ENCODE measurements at places on chromosomes 11 and 22.

DNA sequence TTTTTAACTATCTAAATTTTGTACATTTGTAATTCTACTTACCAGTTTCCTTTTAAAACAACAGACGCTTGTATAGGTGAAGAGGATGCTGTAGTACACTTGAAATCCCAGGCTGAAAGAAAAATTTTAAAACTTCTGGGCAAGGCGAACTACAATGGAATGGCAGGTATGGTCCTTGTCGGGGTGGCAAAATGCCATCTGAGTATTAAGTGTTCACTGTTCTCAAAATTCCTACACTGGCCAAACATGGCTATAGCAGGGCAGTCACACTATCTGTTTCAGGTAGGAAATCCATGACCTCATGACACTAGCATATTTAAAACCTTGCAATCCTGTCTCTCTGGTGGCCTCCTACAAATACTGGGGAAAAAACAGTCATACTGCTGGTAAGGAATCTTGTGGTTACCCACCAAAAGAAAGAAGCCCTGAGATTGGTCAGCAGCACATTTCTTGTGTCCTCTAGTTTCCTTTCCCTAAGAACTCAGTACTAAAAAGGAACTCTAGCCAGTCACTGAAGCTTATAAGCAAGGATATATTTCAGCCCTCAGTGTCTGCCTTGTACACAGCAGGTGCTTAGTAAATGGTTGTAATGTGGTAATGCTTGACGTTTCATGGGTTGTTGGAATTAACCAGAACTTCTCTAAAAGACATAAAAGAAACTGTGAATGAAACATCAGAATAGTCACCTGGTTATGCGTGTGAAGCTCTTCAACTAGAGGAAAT lies 5.2 kb upstream of the ZC3H12C start:
- no peak for DNase-seq

DNA sequence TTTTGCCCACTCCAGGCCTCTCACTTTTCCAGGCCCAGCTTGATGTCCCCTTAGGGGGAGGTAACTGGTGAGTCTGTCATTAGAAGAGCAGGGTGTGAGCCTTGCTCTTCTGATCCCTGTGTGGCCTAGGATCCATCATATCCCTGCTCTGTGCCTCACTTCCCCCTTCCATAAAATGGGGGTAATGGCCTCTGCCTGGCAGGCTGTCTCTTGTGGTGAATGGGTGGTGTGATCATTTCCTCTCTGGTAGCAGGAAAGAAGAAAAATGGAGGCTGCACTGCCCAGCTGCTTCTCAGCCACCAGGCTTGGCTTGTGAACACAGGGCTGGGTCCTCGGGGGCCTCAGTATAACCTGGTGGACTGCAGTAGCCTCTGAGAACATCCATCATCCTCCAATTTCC lies 5.6 kb downstream of the ARHGEF17 start:
- no peak for DNase-seq

DNA sequence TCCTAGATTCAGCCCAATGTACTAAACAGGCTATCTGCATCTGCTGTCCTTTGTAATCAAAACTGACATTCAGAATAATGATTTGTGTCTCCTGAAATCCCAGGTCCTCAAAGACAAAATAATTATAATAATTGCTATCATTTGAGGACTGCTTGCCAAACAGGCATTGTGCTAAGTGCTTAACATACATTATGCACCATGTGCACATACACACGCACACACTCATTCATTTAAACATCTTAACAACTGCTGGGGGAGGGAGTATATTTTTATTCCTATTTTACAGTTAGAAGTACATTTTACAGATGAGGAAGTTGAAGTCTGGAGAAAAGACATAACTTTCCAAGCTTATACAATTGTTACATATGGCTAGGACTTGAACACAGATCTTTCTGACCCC lies 308.0 kb upstream of the ZC3H12C start:
- no peak for DNase-seq

- no peak for DNase-seq
Observed at GRCh38 chr11:43573873-43574272, 106.7 kb upstream of the HSD17B12 start.

- DNase-seq = no peak
Observed at GRCh38 chr22:43988960-43989359, 33.7 kb downstream of the SAMM50 start.

GRCh38 chr11:4546878-4547277 lies 1.9 kb downstream of the OR52M1 start:
- DNase-seq = no peak

GRCh38 chr11:126660761-126661425 lies 305.4 kb downstream of the ST3GAL4 start:
- no peak for DNase-seq

GRCh38 chr22:31142285-31142684 lies 2.0 kb upstream of the PLA2G3 start:
- DNase-seq = no peak

GRCh38 chr11:44574610-44575287 lies 9.3 kb downstream of the CD82 start:
- DNase-seq = peak; percentile 51

- DNase-seq = peak; percentile 88
Observed at GRCh38 chr22:24951942-24952836, at the start of gene KIAA1671. TSS of gene KIAA1671 (plus strand) at chr22:24952716. CDS start at chr22:25028000, 75,284 bp downstream.

DNA sequence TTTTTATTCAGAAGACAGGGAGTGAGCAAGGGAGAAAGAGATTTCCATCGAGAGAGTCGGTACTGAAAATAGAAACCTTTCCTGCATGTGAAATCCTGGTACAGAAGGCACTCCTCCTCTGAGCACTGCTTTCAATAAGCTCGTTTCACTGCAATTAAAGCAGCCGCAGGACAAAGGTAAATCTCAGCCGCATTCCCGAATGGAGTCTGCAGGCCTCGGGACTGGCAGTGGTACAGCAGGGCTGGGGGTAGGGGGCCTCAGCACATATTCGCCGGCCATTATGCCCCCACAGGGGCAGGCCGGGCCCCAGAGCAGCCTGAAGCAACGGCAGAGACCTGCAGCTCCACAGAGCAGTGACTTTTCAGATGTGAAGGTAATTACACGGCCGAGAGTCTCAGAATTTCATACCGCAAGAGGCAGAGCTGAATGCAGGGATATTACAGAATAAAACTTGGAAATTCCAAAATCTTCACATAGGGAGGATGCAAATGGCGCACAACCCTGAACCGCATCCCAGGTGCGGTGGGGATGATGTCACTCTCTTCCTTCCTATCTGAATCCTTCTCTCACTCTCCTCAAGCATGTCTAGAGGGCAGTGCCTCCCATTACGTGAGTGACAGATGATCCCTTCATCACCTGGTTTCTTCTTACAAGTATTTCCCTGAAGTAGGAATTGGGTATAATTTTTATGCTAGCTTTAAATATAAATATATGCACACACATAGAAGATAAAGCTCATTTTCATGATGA lies 622.1 kb downstream of the OPCML start:
- DNase-seq = no peak

DNA sequence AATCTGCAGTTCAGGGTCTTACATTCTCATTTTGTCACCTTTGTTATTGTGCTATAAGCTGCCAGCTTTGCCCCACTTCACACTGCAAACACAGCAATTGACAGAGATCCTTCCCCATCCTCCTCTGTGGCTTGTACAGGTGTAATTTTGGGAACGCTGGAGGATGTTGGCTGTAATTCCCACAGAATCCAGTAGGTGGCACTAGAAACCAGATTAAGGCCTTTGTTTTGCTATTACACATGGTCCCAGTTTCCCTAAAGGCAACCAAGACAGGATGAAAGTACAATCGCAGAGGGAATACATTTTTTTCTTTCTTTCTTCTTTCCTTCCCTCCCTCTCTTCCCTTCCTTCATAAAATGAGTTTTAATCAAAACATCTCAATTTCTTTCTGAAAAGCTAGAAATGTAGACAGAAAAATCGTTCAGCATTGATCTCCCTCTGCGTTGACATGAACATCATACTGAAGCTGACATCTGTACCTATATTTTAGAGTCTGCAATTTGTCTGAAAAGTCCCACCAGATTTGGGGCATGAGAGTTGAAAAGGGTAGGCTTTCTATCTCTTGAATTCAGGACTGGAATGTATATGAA lies 21.3 kb upstream of the NELL1 start:
- peak; percentile 41 for DNase-seq

DNA sequence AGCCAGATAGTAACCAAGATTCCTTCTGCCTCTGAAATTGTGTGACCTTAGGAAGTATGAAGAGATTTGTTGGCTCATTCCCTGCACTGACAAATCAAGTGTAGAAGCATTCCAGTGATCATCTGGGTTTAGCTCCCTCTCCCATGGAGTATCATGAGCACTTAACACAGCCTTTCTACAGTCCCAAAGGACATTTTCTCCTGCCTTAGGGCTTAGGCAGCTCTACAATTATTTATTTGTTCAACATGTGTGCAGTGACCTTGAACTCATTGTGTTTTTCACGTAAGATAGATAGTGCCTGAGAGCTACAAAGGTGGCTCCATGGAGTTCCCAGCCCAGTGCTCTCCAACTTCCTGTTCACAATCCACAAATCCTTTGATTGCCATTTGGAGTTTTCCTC lies 94.8 kb upstream of the FAT3 start:
- DNase-seq = no peak

DNA sequence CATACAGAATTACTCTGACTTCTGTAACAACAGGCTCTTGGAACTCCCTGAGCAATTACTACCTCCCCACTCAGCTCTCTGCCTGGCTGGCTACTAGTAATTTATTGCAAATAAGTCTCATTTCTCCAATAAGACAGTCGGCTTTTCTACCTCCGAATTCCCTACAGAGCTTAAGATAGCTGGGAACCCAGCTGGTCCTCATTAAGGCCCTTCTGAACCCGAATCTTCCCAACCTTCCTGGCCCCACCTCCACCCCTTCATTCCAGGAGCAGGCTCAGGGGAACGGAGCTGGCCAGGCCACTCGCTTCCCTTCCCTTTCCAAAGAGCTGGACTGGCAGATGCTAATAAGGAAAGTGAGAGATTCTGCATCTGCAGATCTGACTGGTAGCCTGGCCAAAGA lies 21.6 kb downstream of the TMPRSS5 start:
- no peak for DNase-seq

- no peak for DNase-seq
Observed at GRCh38 chr11:34621876-34622275, 983 bp downstream of the EHF start.

GRCh38 chr11:26901162-26901561 lies 92.8 kb upstream of the FIBIN start:
- DNase-seq = no peak

DNA sequence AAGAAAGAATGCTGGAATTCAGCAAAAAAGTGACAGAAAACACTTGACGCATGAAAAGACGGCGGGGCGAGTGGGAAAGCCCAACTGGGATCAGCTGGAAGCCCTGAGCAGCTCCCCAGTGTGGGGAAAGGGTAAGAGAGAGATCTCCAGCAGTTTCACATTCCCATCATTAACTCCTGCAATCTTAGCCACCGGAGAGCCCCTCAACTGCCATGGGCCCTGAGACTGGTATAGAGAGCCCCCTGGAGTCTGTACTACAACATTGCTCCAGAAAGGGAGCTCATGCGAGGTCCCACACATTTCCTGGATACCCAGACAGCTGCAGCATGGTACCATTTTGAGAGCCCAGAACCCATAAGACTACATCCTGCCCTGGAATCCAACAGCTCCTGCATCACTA lies 31.1 kb downstream of the MRGPRX4 start:
- no peak for DNase-seq

DNA sequence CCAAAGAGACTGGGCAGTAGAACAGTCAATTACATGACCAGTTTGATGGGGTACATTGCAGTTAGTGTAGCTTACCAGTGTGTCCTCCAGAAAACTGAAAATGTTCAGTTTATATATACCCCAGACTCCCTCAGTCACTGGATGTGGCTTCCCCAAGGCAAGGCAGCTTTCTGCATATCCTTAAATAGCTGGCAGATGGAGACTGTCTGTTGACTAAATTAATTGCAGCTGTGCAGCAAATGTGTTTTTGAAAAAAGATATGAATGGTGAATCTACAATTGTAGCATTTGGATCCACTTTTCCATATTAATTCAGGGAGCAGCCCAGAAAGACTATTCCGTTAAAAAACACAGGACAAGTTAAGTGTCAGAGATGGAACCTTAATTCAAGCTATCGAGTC lies 565.1 kb upstream of the CCDC179 start:
- no peak for DNase-seq

- DNase-seq = no peak
Observed at GRCh38 chr11:27971171-27971570, 136.8 kb downstream of the KIF18A start.

GRCh38 chr11:105324156-105324555 lies 184.6 kb upstream of the CARD18 start:
- no peak for DNase-seq

DNA sequence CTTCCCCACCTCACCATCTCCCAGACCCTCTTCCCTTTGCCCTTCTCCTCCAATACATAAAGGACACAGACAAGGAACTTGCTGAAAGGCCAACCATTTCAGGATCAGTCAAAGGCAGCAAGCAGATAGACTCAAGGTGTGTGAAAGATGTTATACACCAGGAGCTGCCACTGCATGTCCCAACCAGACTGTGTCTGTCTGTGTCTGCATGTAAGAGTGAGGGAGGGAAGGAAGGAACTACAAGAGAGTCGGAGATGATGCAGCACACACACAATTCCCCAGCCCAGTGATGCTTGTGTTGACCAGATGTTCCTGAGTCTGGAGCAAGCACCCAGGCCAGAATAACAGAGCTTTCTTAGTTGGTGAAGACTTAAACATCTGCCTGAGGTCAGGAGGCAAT lies 58.2 kb downstream of the TIMP3 start:
- DNase-seq = no peak

GRCh38 chr11:72239849-72240460 lies 4.0 kb downstream of the PHOX2A start:
- DNase-seq = no peak

DNA sequence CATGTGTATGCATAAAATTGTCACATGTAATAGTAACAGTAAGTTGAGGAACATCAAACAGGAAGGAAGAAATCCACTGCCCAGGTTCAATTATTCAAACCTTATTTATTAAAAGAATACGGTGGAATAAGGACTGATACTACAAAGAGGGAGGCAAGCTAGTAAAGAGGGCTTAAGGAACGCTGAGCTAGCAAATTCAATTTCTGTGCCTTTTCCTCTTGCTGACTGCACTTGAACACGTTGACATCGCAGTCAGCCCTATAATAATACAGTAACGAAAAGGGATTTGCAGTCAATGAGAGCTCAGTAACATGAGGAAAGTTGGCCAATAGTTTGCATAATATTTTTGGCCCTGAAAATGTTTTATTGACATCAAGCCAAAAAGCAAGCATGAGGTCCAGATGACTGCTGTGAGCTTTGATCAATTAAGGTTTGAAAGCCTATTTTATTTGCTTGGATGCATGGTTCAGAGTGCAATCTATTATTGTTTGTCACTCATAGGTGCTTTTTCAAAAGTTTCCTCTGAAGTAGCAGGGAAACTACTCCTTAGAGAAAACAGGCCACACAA lies 861.8 kb downstream of the LRRC4C start:
- DNase-seq = no peak

DNA sequence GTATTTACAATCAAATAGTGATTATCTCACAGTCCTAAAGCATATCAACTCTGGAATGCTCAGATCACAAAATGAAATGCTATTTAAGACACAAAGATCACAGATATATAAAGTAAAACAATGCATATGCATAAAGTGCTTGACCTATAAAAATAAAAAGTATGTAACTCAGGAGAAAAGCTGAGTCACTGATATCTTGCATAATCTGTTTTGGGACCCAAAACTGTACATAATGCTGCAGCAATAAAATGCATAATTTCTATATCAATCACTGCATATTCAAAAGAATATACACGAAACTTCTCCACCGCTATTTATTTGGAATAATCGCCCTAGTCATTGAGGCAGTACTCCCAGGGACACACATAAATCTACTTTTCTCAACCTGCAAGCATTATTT lies 34.9 kb upstream of the GRIA4 start:
- DNase-seq = no peak
